DND-41 (cell line): ENCODE measurements at places on chromosomes 16 and 17.
A peak's percentile ranks its signal among the peaks of the same experiment; 100 is the strongest.

DNA sequence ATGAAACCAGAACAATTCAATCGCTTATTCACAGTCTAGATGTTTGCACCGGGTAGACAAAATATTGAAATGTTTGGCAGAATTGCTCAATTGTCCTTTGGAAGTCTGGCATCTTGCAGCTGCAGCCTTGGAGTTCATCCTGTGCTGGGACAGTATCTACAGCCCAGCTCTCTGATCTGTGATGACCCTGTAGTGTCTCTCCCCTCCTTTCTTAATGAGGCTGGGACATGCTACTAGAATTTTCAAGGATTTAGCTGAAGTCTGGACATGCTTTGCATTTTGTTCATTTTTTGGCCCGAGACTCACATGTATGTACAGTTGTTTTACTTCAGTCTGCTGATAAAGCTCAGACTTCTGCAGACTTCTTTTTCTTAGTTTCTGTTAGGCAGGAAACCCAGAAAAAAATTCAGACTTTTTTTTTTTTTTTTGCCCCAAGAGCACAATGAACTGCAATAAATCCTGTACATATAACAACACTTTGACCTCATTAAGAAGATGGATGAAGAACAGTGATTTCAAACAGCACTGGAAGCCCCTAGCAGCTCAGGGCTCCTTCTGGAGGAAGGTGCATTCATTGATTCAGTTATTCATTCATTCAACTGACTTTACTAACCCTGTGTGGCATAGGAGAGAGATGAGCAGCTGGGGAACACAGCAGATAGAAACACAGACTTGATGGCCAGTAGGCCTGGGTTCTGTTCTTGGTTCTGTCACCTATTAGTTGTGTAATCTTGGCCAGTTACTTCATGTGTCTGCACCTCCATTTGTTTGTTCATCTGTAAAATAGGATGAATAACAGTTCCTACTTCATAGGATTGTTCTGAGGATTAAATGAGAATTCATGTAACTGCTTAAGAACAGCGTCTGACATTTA is 210.0 kb downstream of the MAP2K4 start:
- DNase-seq, result no peak

GRCh38 chr17:67256075-67256732 is 11.2 kb upstream of the HELZ start:
- DNase-seq, result no peak

DNA sequence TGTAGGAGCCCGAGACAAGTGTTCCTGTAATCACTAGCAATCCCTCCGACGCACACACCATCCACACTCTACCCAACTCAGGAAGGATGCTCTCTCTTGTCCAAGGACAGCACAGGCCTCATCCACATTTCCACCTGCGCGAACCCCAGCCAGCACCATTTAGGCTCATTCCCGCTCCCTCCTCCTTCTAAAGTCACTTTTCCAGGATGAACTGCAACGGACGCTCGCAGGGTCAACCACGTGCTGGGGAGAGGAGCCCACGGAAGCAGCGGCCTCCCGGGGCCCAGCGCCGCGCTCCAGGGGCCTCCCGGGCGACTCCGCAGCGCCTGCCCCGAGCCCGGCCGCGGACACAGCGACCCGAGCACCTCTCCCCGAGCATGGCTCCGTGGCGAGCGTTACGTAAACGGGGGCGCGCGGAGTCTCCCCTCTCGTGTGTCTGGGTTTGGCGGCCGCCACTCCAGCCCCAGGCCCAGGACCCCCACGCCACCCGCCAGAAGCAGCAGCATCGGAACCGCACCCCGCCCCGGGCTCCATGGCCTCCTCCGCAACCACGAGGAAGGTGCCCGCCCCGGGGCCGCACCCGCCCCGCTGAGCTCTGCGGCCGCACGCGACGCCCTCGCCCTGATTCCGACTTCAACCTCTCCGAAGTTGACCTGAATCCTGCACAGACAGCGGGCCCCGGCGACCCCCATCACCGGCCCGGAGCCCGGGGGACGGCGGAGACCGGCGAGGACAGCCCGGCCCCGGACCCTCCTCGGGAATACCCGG is 668 bp downstream of the USP36 start:
- DNase-seq, result peak; percentile 37

DNA sequence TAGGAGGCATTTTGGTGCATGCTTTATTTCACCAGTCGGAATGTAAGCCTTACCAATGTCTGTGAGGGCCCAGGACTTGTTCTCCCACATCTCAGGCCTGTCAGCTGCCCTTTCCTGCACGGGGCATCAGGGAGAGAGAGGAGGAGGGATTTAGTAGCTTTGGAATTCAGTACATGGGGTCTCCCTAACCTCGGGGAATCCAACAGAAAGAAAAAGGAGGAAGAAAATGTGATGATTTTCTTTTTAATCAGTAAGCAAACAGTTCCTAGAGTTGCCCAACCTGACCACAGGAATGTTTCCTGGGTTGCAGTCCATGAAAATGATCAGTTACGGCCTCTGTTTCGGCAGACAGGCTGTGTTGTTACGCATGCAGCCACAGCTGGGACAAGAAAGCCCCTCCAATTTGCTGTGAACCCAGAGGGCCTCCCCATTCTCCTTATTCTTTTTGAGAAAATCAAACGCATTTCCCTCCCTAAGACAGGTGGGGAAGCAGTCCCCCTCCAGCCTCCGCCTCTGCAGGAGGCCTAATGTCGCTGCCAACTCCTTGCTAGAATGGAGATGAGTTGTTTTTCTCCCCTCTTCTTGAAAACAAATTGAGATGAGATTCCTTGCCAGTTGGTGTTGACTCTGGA is 53.1 kb upstream of the TANGO6 start:
- DNase-seq, result no peak

- DNase-seq, result no peak
These were observed 477 bp upstream of the OSGIN1 start for GRCh38 chr16:83952587-83952939.

DNA sequence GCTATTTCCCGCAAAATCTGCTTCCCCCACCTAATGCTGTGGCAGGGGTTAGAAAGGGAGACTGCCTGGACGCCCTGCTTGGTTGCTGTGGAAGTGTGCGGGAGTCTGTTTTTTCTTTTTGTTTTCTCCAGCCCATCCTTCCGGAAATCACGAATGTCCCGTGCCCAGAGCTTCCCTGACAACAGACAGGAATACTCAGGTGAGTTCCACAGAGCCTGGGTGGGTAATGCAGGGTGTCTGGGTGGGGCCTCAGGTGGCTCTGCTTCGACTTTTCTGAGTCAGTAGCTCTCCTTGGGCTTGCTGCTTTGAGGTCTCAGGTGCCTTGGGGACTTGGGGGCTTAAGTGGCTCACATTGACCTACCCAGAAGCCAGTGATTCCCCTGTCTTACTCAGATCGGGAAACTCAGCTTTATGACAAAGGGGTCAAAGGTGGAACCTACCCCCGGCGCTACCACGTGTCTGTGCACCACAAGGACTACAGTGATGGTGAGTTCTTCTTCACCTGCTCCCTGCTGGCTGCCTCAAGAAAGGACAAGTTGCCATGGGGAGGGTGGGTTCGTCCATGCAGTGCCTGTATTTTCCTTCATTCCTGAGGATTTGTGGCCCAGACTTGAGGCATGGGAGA is 11.4 kb downstream of the LIMD2 start:
- DNase-seq, result no peak

GRCh38 chr16:73016488-73016830 is 31.5 kb downstream of the ZFHX3 start:
- DNase-seq, result no peak

- DNase-seq, result no peak
These were observed 43.4 kb downstream of the GNAO1 start for GRCh38 chr16:56234737-56235136.

- no peak for DNase-seq
These were observed 4.9 kb upstream of the ACTG1 start for GRCh38 chr17:81517339-81518112.

DNA sequence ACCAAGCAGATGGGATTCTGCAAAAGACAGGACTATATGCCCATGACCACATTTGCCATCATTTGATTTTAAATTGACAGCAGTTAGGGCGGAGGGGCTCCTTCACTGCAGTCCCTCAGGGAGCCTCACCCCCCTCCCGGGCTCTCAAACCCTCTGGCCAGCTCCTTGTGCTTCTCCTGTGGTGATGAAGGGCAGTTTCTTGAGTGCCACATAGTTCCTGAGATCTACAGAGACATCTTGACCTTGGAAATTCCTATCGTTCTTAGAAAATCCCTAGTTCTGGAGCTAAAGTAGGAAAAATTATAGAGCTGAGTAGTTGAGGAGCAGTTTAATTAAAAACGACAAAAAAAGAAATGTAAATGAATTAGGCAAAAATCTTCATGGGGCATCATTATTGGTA is 231.5 kb downstream of the CCDC182 start:
- DNase-seq, result no peak

- DNase-seq, result no peak
These were observed 12.9 kb downstream of the ZNF319 start for GRCh38 chr16:57987441-57988177.
